ENCODE measurements at places on chromosomes 1 and 21.

GRCh38 chr1:209768354-209768774 is 12.5 kb downstream of the TRAF3IP3 start:
- peak; percentile 52 for DNase-seq

GRCh38 chr1:202197653-202198365 is 4.2 kb downstream of the LGR6 start:
- DNase-seq, result no peak

- no peak for DNase-seq
Measured at GRCh38 chr1:74328851-74329250, 93.7 kb downstream of the TNNI3K start.

DNA sequence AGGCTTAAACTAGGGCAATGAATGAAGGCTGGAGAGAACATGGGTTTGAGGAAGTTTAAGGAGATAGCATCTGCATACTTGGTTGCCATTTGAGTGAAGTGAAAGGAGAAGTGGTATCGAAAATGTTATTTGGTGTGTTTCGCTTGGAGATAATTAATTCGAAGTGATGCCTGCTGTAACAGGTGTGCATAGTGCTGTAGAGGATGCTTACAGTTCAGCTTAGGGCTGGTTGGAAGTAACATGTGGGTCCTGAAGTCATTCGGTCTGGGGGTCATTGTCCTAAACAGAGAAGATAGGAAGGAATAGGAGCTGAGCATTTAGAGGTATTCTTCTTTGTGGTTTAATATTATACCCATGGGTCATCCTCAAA is 301 bp upstream of the NUDT17 start:
- DNase-seq, result no peak

DNA sequence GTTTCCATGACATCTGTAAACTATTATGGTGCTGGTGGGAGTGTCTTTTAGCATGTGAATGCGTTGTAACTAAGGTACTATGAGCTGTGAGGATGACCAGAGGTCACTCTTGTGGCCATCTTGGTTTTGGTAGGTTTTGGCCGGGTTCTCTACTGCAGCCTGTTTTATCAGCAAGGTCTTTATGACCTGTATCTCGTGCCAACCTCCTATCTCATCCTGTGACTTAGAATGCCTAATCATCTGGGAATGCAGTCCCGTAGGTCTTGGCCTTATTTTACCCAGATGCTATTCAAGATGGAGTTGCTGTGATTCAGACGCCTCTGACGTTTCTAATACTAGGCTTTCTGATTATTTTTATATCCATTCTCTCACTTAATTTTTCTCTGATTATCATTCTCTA is 9.4 kb downstream of the NCAM2 start:
- no peak for DNase-seq

- no peak for DNase-seq
Measured at GRCh38 chr1:244705261-244706234, 52.6 kb downstream of the DESI2 start.

- no peak for DNase-seq
Measured at GRCh38 chr1:79549201-79549600, 542.7 kb upstream of the ADGRL4 start.

- no peak for DNase-seq
Measured at GRCh38 chr1:190439447-190439846, 38.2 kb downstream of the BRINP3 start.

- DNase-seq, result no peak
Measured at GRCh38 chr1:15184436-15185241, 31.1 kb downstream of the TMEM51 start.

- DNase-seq, result peak; percentile 7
Measured at GRCh38 chr1:204128964-204129896, 22.6 kb downstream of the ETNK2 start.

DNA sequence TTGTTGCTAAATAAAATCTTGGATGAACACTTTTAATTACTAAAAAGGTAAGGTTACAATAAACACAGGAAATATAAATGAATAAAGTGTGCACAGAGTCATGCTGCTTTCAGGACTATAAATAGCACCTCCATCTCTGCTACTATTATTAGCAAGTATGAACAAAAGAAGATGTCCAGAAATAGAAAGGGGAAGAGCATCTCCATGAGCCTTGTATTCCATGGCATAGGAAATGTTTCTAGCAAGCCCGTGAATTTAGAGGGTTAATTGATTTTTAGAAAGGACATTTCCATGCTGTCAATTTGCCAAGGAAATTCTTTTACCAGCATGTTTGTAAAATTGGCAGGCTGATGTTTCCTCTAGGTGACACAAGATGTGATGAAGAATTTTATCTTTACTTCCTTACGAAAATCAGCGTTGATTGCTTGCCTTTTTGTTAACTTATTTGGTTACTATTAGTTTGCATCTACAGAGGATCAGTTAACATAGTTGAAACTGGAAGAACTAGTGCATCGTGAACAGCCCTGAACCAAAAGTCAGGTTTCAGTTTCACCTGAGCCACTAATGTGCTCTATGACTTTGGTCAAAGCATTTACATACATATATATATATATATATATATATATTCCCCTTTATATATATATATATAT is 45.3 kb downstream of the NR5A2 start:
- no peak for DNase-seq

DNA sequence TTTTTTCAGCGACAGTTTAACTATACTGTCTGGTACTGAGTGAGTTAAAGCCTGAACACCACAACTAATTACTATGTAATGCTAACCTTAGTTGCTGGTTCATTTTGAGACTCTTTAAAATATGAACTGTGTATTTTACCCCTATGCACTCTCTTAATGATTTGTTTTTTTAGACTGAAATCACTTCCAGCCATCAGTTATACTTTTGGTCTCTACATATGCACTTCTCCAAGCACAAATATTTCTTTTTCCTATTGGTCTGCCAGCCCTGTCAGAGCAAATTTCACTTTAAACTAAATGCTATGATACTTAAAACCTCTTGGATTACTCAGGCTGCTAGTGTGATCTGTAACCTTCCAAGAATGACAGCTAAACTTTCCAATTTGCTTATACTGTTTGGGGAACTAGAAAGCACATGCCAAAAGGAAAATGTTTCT is 38.1 kb upstream of the SCYL3 start:
- no peak for DNase-seq

GRCh38 chr1:236111527-236112331 is 30.6 kb upstream of the GPR137B start:
- DNase-seq, result no peak

GRCh38 chr21:37917612-37918011 is 1.4 kb upstream of the KCNJ6 start:
- DNase-seq, result no peak

DNA sequence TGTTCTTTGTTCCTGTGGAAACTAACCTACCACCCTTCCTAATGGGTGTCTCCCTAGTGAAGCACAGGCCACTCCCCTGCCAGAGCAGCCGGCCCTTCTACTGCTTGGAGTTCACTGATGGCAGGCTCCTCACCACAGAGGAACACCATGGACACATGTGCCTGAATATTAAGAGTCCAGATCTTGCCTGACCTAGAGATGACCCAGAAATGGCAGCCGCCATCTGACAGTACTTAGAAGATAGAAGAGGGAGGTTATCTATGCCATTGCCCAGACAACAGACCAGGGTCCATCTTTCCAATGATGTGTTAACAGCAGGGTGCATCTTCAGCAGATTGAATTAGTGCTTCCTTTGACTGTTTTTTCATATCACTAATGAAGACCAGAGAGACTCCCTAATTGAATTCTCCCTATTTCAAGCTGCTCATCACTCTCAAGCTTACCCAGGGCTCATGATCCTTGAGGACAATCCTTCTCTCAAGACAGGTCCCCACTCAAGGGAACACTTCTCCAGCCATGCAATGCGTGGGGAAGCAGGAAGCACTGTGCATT is 59.8 kb downstream of the PLEKHA6 start:
- DNase-seq, result no peak

GRCh38 chr1:8879922-8880676 is 1.6 kb upstream of the ENO1 start:
- DNase-seq, result no peak

DNA sequence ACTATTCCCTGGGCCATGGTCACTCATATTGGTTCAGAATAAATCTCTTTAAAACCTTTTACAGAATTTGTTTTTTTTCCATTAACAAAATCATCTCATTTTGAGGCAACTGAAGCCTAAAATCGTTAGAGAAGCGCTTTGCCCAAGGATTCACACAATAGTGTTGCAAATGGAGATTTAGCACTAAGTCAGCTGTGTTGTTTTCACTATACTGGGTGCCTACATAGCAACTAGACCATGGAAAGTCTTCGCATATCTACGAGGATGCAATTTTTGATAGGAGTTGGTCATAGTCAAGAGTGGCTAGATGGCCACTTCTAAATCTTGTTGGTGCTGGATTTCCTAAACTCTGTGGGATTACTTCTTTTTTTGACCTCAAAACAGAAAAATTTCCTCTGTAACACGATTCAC is 530 bp upstream of the TIPRL start:
- no peak for DNase-seq

- DNase-seq, result no peak
Measured at GRCh38 chr1:87826681-87827251, 498.1 kb downstream of the LMO4 start.

GRCh38 chr1:22387919-22388580 is 63.6 kb upstream of the ZBTB40 start:
- no peak for DNase-seq

GRCh38 chr1:203054642-203055041 is 28.4 kb downstream of the PPFIA4 start:
- DNase-seq, result no peak
